ENCODE measurements at places on chromosomes 5 and 9. TPM values are rescaled to one million over a fixed set of nuclear protein-coding genes. Genes with fewer than 3 reads are reported as not detected.

DNA sequence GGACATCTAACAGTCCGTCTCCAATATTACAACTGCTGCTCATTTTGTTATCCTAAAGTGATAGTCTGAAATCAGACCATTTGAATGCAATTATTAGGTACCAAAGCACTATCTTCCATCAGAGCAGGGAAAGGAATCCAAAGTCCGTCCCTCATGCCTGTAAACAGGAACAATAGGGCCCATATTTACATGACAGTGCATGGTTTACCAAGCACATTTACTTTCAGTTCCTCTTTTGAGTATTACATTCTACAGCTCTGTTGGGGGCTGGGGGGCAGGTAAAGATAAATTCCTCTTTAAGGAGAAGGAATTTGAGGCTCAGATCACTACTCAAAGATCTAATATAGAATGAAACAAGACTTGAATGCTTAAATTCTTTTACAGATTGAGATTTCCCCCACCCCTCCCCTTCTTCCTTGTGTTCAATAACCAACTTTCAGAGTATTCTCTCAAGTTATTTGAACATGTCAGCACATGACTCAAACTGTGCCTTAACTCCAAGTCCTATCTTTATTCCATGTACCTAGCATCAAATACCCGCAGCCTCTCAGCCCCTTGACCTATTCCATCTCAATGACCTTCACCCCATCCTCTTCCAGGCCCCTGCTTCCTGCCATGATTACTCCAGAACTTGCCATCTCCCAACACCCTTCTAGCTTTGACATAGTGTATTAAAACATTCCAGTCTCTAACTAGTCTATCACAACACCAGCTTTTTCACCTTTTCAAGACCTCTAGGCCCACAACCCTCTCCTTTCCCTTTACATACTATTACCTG, 71.0 kb downstream of the BRINP1 start:
- DNase-seq = no peak

DNA sequence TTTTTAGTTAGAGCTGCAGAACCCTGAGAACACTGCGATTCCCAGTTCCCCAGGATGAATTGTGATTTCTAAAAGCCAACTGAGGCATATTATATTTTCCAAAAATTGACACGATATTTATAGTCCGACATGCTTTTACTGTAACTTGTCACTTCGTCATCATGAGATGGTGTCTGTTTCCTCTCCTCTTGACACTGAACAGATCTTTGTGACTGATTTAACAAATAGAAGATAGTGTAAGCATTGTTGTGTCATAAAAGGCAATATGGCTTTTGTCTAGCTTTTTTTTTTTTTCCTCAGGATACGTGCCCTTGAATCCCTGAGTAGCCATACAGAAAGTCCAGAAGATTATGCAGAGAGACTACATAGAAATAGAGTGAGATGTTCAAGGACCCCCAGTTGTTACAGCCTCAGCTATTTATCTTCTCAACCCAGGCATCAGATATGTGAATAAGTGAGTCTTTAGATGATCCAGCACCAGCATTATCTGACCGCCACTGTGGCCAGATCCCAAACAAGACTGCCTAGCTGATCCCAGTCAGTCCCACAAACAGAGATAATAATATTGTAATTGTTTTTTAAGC, 27.8 kb upstream of the CCL21 start:
- DNase-seq = no peak

- DNase-seq = no peak
Observed at GRCh38 chr9:126154869-126155268, 171.8 kb upstream of the MVB12B start.

TSSK1B gene
- polyA plus RNA-seq = not detected

C5orf58 gene
- polyA plus RNA-seq = not detected

IRX4 gene
- not detected for polyA plus RNA-seq

- no peak for DNase-seq
Observed at GRCh38 chr5:36569491-36569890, 36.9 kb upstream of the SLC1A3 start.

DNA sequence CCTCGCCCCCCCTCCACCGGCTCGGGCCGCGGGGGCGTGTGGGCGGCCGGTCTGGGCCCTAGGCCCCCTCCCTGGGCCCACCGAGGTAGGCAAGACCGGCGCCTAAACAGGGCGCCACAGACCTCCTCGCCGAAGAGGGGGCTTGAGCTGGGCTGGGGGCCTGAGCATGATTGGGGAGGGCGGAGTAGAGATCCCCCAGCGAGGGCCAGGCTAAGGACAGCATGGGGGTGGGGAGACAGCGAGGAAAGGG, 108.9 kb downstream of the PSD2 start:
- DNase-seq = no peak

DNA sequence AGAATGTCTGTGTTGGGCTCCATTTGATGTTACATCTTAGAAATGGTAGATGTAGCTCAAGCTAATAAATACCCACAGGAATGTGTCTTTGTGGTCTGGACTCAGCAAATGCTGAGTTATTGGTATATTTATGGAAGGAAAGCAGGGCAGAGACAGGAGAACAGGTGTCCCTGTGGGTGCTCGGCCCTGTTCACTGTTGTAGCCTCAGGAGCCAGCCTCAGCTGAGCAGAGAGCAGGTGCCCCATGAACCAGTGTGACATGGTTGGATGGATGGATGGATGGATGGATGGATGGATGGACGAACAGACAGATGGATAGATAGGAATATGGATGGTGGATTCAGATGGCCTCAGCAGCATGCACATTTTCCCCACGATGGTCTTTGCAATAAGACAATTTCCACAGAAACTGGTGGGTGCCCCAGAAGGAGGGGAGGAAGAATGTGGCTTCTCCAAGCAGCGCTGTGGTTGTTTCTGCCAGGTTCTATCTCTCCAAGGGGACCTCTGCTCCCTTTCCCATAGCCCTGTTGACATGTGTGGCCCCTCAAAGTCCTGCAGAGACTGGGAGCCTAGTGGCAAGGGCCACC, 8.2 kb upstream of the IRF1 start:
- DNase-seq = no peak

GRCh38 chr9:592225-592624, 249.3 kb upstream of the DMRT1 start:
- DNase-seq = no peak

GRCh38 chr5:173562451-173562850, 54.0 kb downstream of the BOD1 start:
- no peak for DNase-seq

GRCh38 chr9:96478829-96479371, 28.9 kb downstream of the HABP4 start:
- no peak for DNase-seq

DIPK1B gene
- 0.42 TPM for polyA plus RNA-seq

DNA sequence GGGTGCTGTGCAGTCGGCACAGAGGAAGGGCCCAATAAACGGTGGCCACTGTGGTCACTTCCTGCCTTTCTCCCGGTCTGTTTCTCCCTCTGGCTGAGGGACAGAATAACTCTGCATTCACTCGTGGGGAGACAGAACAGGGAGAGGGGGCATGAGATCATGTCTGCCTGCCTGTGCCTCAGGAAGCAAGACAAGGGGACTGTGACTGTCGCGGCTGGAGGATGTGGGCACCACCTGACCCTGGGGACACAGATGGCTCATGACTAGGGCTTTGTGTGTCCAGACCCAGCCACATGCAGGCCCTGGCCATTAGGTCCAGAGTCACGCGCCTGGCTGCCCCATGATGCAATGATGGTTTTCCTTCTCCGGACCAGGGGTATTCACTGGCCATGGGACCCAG, 5.8 kb downstream of the TRUB2 start:
- DNase-seq = no peak

STXBP1 gene
- 16.2 TPM for polyA plus RNA-seq

DNA sequence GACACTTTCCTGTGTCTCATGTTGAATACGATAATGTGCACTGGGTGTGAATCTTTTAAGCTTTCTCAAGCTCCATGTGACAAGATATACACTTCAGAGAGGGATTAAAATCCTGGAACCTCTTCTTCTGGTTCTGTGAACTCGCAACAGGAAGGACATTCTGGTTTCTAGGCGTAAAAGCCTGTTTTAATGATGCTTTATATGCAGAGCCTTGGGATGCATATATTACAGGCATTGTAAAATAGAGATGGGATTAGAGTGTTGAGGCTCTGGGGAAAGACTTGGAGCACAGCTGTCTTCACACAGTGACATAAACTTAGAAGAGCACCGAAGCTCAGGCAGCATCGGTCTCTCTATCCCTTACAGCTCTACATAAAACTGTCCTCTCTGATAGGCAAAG, 107.7 kb upstream of the SV2C start:
- DNase-seq = no peak

KIF4B gene
- polyA plus RNA-seq = not detected

DNA sequence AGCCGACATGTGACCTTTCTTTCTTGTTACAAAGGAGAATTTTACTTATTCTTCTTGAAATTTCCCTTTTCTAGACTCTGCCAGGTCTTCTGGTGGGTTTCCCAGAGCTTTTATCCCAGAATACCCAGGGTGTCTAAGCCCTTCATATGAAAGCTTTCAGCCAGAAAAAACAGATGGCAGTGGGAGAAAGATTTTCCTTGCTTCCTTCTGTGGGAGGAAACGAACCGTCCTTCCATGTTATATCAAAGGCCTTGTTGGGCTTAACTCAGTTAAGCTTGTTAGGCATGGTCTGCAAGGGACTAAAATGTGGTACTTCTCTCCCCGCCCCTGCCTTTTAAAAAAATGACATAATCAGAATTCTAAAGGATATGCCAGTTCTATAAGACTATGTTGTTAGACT, 47.5 kb downstream of the SPATA31D1 start:
- DNase-seq = no peak

DNA sequence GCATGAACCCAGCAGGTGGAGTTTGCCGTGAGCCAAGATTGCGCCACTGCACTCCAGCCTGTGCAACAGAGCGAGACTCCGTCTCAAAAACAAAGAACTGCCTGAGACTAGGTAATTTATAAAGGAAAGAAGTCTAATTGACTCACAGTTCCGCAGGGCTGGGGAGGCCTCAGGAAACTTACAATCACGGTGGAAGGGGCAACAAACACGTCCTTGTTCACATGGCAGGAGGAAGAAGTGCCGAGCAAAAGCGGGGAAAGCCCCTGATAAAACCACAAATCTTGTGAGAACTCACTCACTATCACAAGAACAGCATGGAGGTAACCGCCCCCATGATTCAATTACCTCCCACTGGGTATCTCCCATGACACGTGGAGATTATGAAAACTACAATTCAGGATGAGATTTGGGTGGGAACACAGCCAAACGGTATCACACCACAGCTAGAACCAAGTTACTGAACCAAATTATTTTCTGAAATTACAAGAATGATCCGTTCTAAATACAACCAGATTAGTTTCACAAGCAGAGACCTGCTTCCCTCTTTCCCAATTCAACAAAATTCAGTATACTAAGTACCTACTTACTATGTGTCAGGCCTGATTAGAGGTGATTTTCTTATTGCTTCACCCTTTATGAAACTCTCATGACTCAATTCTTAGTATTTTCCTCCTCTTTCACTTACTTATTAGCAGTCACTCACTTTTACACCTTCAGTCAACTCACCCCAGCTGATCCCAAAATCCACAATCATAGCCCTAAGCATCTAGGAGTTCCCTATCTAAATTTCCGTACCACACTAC, 8.4 kb downstream of the UBTD2 start:
- no peak for DNase-seq

DNA sequence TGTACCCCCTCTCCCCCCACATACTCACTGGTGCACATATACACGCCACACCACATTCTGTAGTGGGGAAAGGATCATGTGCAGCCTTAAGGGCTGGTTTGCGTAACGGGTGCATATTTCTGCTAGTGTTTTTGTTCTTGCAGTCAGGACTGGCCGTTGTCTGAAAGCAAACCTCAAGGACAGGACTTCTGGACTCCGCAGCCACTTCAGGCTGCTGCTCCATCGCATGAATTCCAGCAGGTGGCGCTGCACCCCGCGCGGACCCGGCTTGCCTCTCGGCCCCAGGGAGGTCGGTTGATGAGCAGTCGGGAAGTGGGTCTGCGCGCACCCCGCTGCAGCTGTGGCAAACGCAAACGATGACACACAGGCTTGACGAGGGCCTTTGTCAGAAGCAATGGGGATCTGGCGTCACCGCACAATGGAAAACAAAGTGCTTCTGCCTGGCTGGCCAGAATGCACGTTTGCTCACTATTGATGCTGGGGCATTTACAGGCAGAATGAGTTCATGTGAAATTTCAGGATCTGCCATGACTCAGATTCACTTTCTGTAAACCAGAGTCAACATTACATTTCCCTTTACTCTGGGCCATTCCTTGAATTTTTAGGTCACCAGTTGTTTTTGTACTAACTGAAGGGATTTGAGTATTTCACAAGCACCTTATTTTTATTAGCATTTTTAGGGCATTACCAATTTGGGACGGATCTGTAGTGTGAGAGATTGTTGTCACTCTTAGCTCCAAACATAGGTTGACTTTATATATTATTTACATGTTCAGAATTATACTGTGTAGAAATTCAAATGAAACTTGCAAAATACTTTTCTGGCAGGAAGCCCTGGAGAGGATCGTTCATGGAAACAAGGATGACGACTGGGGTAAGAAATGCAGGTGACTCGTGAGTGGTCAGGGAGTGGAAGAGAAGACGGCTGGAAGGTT, 36.4 kb upstream of the GLRX start:
- peak; percentile 98 for DNase-seq
